Keratinocyte (primary cell): ENCODE measurements at places on chromosomes 11 and 22.
A peak's percentile ranks its signal among the peaks of the same experiment; 100 is the strongest.

DNA sequence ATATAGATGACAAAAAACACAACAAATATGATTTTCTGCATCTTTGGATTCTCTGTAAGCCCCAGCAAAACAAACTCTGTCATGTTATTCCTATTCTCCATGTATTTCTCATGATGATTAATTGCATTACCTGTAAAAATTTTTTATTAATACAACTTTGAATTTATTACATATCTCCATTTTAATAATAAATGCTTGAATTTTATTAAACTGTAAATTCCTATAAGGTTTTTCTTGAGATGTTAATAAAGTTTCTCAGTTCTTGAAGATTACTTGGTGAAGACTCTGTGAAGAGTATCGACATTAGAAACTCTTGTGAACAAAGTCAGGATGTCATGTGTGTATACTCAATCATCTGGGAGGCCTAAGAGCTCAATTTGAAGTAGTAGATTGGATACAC, at the start of gene OR4C46:
OR4C46 (minus strand) TSS at position 101 of the 400 bp plus-strand sequence; CDS start at position 101, 0 bp downstream.
- no peak for DNase-seq

- peak; percentile 81 for DNase-seq
Observed at GRCh38 chr11:10688401-10688800, 5.2 kb downstream of the IRAG1 start.

DNA sequence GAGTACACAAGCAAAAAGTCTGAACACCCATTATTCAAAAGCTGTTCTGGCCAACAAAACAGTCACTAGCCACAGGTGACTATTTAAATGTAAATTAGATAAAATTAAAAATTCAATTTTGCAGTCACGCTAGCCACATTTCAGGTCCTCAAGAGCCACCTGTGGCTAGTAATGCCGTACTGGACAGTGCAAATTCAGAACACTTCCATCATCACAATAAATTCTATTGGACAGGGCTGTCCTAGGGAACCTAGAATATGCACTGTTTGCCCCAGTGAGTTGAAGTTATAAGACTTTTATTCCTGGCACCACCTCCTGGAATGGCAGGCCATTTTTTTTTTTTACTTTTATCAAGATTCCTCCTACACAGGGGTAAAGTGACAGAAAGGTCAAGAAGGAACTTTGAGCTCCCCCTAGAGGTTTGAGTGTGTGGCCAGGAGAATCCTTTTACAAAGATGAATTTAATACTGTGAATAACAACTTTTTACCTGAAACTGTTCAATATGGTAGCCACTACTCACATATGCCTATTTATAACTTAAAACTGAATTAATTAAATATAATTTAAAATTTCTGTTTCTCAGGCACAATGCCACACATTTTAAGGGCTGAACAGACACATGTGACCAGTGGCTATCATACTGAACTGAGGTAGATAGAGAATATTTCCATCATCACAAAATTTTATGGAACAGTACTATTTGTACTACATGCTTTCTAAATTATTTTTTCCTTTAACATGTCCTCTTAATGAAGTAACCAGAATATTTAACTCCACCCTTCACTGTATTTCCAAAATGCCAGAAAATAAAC, 6.5 kb downstream of the MSANTD2 start:
- DNase-seq: peak; percentile 4

DNA sequence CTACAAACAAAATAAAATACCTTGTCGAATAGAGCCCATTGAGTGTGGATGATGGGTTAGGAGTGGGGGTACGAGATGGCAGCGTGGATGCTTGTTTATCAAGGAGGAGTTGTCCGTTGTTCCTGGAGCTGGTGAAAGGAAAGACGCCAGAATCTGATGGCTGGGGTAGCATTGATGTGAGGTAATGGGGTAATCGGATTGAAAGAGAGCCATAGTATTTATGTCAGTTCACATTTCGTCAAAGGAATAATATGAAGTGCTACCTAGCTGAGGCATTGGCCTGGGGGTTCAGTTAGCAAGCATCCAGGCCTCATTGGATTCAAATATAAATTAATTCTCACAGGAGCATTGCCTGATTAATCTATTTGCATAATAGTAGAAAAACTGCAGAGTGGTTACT, 16.9 kb upstream of the DBX1 start:
- DNase-seq: no peak

- no peak for DNase-seq
Observed at GRCh38 chr11:128226106-128226716, 361.1 kb downstream of the ETS1 start.

DNA sequence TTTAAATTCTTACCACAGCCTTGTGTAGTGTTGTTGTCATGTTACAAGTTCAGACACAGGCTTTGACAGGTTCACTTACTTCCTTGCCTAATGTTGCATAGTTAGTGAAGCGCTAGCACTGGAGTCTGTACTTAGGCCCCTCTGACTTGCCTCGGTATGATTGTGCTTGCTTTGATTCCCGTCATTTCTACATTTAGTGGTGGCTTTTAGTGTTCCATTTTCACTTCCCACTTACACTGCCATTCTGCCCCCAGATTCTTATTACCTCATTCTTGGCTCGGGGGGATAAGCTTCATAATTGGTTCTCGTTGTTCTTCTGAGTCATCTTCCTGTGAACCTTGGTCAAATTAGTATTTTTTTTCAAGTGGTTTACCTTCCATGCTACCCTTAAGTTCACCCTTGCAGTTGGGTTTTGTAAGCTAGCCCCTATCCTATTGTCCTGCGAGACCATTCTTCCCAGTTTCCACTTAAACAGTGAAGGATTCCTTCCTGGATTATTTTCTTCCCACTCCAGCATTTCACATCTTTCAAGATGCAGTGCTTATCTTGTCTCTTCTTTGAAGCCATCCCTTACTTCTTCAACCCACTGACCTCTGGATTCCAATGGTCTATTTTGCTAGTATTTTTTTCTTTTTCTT, 68.7 kb downstream of the DDX10 start:
- DNase-seq: no peak

GRCh38 chr11:134246678-134247077, 6.5 kb downstream of the THYN1 start:
- no peak for DNase-seq

DNA sequence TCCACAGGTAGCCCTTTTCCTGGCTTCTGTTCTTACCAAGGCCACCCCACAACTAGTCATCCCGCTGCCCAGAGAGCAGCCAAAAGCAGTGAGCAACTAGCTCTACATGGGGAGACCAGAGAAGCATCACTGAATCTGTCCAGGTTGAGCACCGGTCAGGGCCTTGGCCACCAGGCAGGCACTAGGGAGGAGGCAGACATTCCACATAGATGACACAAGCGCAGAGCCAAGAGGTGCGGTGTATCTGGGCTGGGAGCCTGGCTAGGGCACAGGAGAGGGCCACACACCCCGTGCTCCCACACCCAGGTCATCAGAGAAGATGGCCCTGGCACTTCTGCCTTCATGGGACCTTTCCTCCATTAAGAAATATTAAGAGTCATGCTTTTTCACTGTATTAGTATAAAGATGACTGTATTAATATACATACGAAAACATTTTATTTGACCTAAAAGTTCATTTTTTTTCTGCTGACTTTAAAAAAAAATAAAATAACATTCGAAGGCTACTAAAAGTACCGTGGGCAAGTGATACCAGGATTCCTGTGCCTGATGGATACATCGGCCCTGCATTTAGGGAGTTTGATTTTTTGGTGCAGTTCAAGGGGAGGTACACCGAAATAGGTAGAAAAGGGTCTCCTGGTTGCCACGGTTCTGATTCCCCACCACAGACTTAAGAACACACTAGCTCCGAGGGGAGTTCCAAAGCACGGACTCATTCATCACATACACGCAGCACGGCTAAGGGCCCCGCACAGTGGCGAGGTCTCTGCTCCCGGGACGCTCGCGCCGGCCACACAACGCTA, 1.2 kb downstream of the DGCR2 start:
- DNase-seq: no peak

DNA sequence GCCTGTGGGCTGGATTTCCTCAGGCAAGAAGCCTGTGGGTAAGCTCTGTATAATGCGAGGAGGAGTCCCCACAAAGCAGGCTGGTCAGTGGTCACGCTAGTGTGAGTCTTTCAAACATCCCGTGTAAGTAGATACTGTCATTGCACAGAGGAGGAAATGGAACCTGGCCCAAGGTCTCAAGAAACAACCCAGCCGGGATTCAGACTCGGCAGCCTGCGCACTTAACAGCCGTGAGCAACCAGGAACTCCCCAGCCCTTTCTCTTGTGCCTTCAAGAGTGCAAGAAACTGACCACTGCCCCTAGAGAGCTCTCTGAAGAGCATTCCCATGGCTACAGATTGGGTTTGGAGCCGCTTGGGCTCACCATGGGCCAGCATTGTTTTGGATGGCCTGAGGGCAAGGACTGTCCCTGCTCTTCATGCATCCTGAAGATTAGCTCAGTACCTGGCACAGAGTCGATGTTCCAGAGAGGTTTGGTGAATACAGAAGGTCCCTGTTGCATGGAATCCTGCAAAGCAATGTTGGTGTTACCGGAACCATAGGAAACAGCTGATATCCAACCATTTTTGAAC, 6.0 kb downstream of the MPST start:
- DNase-seq: no peak

DNA sequence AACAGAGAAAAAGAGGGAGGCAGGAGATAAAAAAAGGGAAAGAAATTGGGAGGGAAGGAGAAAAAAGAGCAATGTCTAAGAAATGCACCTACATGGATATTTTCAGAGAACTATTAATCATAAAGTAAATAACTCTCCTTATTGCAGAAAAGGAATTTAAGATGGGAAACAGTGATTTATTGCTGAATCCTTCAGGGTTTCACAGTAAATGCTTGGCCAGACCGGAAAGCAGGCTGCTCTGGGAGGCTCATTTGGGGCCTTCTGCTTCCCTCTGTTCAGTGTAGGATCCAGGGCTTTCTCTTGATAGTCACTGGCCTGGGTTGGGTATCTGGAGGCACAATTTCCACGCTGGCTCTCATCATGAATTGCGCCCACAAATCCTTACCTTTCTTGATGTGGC, 324.3 kb upstream of the SORL1-AS1 start:
- DNase-seq: no peak

GRCh38 chr22:24341627-24342026, 71.0 kb downstream of the SPECC1L start:
- DNase-seq: no peak

DNA sequence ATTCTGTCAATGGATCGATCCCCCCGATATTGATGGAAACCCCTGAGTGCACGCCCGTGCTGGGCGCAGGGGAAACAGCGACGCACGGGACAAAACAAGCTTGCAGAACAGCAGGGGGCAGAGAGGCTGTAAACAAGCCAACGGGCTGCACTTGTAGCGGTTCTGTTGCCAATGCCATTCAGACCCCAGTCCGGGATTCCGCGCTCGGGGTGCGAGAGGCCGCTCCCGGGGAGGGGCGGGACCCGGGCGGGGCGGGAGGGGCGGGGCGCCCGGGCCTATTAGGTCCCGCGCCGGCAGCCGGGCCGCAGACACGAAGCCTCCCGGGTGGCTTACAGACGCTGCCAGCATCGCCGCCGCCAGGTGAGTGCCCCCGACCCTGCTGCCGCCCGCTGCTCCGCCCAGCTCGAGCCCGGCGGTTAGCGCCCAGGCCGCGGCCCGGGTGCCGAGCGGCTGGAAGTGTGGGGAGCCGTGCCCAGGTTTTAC, at the start of gene BIK:
BIK (plus strand) TSS at position 307 of the 483 bp plus-strand sequence. CDS start 13,273 bp downstream, outside the sequence.
- DNase-seq: no peak

GRCh38 chr11:125935618-125936199, 10.1 kb upstream of the VSIG10L2 start:
- no peak for DNase-seq

DNA sequence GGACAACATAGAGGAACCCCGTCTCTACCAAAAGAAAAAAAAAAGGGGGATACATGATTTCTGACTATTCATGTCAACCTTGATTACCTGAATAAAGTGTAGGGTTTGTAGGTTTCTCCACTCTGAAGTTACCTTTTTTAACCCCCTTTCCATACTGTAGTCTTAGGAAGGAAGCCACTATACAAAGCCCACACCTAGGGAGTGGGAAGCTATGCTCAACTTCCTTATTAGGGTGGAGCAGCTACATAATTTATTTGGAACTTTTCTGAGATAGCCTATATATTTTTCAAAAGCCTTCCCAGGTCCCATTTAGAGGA, 582 bp upstream of the ATP6V1E1 start:
- DNase-seq: no peak

DNA sequence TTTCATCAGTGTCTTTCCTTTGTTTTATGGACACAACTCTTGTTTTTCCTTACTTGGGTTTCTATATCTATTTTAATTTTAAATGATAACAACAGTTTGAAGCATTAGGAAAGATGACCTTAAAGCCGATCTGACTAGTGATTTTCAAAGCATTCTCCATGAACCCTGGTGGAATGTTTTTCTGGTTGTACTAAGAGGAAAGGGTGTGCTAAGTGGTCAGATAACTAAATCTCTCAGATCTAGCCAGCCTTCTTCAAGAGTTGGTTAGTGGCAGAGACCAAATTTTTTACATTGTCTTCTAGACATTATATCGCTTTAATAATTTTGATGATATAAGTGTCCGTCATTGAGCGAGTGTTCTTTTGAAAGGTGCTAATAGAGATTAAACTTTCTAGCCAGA, 134.4 kb downstream of the METTL15 start:
- DNase-seq: no peak

GRCh38 chr11:103887001-103887658, 149.3 kb upstream of the DDI1 start:
- no peak for DNase-seq

GRCh38 chr11:69157156-69157821, 1.6 kb downstream of the SMIM38 start:
- DNase-seq: no peak

- no peak for DNase-seq
Observed at GRCh38 chr11:38667359-38667758, 2069.3 kb upstream of the RAG2 start.

GRCh38 chr22:29339381-29340235, 24.1 kb upstream of the RASL10A start:
- peak; percentile 76 for DNase-seq

- DNase-seq: peak; percentile 100
Observed at GRCh38 chr22:31253949-31254348, 38.3 kb downstream of the PIK3IP1 start.

DNA sequence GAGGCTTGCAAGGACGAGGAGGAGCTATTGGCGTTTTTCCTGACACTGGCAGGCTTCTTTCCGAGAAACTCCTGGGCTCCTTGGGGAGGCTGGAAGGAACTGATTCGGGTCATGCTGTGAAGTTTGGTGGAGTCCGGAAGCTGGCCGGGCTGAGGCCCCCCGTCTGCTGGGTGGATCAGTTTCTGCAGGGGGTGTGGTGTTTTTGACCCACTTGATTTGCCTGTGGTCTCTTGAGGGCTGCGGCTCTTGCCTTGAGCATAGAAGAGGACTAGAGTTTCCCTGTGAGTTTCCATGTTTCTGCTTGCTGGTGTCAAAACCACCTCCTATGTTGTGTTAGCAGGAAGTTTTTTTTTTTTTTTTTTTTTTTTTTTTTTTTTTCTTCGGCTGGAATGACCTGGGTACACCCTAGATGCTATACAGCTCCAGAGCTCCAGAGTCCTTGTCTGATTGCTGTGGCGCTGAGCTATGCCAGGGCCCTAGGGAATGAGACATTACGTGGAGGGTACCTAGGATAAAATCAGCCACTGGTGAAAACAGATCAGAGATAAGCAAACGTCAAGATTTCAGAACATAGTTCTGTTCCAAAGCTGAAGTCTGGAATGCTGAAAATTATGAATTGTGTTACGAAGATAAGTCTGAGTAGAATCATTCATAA, 728 bp downstream of the TBC1D22A start:
- DNase-seq: no peak
